ENCODE measurements at places on chromosomes 7 and 10.

GRCh38 chr10:84054743-84055142 is 84.6 kb upstream of the GHITM start:
- DNase-seq = no peak

DNA sequence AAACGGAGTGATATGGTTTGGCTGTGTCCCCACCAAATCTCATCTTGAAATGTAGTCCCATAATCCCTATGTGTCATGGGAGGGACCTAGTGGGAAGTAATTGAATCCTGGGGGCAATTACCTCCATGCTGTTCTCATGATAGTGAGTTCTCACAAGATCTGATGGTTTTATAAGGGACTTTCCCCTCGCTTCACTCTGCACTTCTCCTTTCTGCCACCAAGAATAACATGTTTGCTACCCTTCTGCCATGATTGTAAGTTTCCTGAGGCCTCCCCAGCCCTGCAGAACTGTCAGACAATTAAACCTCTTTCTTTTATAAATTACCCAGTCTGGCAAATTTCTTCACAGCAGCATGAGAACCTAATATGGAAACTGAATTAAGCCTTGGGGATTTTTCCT is 19.1 kb downstream of the FAM3C start:
- no peak for DNase-seq

- no peak for DNase-seq
Measured at GRCh38 chr7:78185149-78185745, 386.7 kb downstream of the PHTF2 start.

GRCh38 chr7:111242141-111242755 is 151.3 kb downstream of the LRRN3 start:
- DNase-seq = no peak

- no peak for DNase-seq
Measured at GRCh38 chr7:43294080-43294630, 181.7 kb downstream of the HECW1 start.

GRCh38 chr10:86535132-86535882 is 13.7 kb upstream of the WAPL start:
- no peak for DNase-seq

GRCh38 chr7:17774716-17775288 is 165.5 kb downstream of the SNX13 start:
- DNase-seq = no peak

GRCh38 chr10:65907199-65907712 is 1018.6 kb upstream of the LRRTM3 start:
- no peak for DNase-seq

DNA sequence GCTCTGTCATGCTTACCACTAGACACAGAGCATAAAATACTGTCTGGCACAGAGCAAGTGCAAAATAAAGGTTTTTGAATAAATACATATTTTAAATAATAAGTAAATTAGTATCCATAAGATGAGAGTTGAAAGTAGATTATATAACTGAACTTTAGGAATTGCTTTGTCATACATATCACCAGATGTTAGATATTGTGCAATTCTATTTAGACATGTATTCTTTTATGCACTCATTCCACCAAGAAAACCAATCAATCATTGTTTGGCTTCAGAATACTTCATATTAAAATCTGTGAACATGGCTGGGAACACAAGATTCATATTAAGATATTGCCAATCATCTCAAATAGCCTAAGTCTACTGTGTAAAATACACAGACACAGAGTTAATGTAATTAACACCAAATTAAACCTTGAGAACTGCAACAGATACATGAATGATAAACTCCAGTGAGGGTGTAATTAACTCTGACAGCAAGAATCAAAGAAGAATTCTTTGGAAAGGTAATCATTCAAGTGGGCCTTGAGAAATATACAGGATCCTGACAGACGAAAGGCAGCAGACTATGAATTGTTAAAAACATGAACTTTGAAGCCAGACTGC is 201.0 kb upstream of the PTN start:
- DNase-seq = no peak

Measured in activated T-cell treated with anti-CD3 and anti-CD28 coated beads for 24 hours (primary cell).